ENCODE measurements at places on chromosomes 3 and 15. TPM values are rescaled to one million over a fixed set of nuclear protein-coding genes. Genes with fewer than 3 reads are reported as not detected.

DNA sequence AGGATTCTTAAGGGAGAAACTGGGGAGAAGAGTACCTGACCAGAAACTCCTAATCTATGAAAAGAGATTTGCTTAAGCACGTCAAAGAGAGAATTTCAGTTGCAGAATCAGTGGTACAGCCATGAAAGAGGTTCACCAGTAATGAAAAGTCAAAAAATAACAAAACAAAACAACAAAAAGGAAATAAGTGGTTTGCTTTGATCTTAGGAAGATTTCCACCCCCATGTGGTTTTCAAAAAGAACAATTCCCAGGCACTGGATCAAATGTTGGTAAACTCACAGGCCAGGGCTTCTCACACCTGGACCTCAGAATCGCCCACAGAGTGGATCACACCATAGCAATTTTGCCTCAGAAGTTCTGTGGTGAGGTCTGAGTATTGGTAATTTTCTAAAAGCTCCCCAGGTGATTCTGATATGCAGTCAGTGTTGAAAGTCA, 67.5 kb downstream of the TMEM39A start:
- no peak for DNase-seq

DNA sequence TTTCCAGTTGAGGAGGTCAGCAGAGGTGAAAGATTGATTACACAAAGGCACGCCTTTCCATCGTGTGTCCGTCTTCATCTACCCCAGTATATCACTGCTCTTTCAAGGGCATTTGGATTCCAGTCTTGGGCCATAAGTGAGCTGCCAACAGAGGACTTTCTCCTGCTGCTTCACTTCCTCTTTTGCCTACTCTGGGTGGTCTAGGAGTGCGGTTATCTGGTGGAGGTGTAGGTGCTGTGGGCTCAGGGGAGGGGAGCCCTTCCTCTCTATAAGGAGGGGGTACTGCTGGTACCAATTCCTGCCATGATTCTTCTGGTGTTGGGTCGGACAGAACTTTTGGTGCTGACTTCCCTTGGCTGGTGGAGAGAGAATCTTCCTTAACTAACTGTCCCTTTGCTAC, 83.1 kb upstream of the VEPH1 start:
- DNase-seq, result no peak

DNA sequence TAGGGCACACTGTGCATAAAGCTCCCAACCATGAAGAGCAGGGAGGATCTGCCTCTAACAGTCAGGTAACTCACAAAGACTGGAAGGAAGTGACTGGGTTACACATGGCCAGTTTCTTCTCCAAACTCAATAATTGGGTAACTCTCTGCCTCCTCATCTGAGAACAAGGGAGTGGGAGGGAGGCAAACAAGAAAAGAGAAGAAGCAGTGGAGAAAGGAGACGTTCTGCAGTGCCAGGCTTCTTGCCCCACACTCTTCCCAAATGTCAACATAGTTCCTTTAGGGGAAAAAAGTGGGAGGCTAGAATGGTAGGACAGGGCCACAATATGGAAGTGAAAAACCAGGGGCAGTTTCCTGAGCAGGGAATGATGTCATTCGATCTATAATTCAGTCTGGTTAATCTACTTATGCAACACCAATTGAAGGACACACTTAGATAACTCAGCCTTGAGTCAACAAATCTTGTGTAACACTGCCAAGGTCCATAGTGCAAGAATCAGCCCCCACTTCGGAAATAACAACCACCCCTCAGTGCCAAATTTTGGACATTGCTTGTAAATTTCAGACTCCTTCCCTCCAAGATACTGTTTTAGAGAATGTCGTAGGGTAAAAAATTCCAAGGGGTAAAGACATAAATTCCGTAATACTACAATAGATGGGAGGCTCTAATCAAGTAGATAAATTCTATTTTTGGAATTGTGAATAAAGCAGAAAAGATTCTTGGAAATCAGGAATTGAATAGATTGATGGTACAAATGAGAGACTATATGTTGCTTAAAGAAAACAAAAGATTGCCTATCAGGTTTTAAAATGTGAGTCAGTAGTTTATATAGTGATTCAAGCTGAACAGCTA, 143.0 kb downstream of the LPP start:
- no peak for DNase-seq

DNA sequence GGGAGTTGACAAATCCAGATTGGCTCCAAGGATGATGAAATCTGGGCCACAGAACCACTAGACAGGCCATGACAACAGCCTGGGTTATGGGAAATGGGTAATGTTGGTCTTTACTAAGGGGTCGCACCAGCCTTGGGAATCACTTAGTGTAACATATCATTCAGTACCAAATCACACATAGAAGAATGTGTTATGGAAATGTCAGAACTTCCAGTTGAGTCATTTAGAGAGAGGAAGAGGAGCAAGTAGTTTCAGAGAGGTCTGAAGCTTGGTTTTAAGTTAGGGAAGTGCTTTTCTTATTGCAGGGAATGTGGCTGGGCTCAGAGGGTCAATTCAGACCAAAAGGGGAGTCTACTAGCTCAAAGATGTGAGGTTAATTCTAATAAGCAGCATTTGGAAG, 241.6 kb upstream of the ZPLD1 start:
- DNase-seq, result no peak

RHCG gene
- total RNA-seq, result not detected

ITIH4 gene
- 25.5 TPM for total RNA-seq

Measured in activated CD4-positive, alpha-beta T cell treated with anti-CD3 and anti-CD28 coated beads, Interleukin-2, amount 10 ng/mL, durations not matched to agents 7 days and 5 days (primary cell).